ENCODE measurements at places on chromosomes 4 and X.

GRCh38 chr4:171979461-171979860, 166.3 kb downstream of the GALNTL6 start:
- DNase-seq = no peak

DNA sequence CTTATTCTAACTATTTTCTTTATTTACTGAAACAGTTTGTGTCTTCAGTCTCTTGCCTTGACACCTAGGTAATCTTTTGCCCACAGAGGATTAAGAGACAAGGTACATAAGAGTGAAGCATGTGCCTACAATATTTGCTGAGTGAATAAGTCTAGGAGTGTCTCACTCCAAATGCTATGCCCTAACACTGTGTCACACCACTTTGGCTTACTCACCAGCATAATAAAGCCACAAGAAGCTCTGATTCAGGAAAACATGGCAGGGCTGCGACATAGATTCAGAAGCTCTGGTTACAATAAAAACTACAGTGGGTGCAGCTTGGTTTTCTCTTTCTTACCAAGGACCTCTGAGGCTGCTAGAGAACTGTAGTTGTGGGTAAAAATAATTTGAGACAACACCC, 127.1 kb downstream of the RBM46 start:
- DNase-seq = no peak

- no peak for DNase-seq
These were observed 10.1 kb downstream of the NLRP2B start for GRCh38 chrX:57669961-57670360.

DNA sequence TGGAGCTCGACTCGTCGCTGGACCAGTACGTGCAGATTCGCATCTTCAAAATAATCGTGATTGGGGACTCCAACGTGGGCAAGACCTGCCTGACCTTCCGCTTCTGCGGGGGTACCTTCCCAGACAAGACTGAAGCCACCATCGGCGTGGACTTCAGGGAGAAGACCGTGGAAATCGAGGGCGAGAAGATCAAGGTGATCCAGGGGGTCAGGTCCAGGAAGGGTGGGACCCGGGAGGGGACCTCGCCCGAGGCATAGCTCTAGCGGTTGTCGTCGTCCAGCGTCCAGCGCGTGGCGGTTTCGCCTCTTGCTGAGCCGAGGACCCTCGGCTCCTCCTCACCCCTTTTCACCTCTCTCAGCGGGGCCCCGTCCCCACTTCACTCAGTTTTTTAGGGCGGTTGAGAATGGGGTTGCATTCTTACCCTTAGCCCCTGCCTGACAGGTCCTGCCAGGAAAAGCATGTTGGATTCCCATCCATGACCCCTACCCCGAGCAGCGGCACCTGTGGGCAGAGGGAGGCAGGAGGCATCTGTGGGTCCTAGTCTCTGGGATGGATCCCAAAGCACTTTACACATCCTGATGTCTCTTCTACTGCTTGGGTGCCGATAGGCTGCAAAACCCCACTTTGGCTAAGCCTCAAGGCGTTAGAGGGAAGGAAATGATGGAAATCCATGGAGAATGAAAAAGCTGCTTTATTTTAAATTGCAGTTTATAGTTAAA, 524 bp downstream of the RAB33A start:
- no peak for DNase-seq

DNA sequence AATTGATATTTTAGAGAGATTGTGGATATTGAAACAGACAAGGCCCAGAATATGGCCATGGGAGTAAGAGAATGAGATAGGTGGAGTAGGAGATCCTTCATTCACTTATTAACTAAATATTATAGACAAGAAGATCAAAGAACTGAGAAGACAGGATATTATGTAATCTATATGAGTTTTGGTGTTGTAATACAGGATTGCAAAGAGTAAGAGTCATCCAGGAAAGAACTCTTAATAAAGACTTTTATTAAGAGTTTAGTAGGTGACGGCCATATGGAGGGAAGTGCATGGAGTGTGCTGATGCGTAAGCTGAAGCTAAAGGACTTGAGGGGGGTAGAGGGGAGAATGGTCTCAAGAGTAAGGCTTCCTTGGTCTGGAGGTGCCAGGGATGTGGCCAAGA, 153.7 kb downstream of the VEGFC start:
- no peak for DNase-seq
